Mucosa of gallbladder (tissue), 1 donor: ENCODE measurements at places on chromosomes 3 and 15. TPM values are rescaled to one million over a fixed set of nuclear protein-coding genes. Genes with fewer than 3 reads are reported as not detected.
A peak's percentile ranks its signal among the peaks of the same experiment; 100 is the strongest.

GRCh38 chr3:178505832-178506231 is 30.4 kb upstream of the KCNMB2 start:
- DNase-seq, result no peak

DNA sequence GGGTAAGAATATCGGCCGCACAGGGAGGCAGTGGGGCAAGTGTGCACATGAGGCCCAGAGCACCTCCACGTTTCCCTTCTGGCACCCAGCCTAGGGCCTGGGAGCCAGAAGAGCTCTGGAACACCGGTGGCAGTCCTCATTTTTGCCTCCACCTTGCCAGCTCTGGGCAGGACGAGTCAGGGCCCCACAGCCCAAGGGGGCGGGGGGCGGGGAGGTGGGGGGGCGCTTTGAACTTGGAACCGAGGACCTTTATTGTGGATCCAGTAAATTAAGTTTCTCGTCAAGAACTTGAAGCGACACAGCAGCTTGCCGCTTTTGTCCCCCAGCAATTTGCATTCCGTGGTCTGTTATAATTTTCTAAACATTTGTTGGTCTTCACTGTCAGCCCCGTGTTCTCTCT is 66.8 kb downstream of the SLC6A11 start:
- DNase-seq, result no peak

- peak; percentile 34 for DNase-seq
Measured at GRCh38 chr15:65421360-65422215, 1.2 kb downstream of the IGDCC4 start.

Gene KNG1
- 0.43 TPM for total RNA-seq

Gene TM4SF4
- 6,086 TPM for total RNA-seq

DNA sequence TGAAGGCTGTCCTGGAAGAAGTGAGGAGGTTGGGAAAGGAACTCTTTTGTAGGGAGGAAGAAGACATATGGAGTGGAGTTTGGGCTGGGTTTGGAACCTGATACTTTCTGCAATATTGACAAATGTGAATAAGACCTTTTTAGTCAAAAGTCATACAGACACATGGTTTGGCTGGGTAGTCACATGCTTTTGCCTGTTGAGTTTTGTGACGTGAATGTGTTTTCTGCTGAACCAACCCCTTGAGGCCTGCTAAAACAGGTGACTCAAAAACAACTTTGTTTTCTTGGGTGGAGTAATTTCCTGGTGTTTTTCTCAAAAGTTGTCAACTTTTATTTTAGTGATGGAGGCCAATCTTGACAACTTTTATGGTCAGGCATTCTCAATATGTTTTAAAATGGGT is 39.4 kb upstream of the CCR4 start:
- DNase-seq, result no peak

Gene PLAAT1
- total RNA-seq, result 0.58 TPM

GRCh38 chr3:55775366-55776154 is 288.5 kb upstream of the WNT5A start:
- DNase-seq, result no peak

DNA sequence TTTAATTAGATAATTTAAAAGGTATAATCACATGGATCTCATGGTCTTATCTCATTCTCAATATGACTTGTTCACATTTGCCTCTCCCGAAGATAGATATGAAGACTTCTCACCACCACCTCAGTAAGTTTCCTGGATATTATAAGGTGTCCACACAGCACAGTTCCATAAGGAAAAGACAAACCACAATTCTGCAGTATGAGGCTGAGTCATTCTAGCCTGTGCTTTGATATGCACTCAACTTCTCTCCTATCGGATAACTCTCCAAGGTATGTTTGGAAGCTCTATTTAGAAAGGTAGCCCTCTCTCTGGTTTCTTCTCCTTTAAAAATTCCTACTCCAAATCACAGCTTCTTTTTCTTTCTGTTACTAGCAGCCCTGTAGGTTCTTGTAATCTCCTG is 612.8 kb downstream of the ZPLD1 start:
- no peak for DNase-seq

- no peak for DNase-seq
Measured at GRCh38 chr3:76532158-76532822, 507.6 kb upstream of the ROBO2 start.

DNA sequence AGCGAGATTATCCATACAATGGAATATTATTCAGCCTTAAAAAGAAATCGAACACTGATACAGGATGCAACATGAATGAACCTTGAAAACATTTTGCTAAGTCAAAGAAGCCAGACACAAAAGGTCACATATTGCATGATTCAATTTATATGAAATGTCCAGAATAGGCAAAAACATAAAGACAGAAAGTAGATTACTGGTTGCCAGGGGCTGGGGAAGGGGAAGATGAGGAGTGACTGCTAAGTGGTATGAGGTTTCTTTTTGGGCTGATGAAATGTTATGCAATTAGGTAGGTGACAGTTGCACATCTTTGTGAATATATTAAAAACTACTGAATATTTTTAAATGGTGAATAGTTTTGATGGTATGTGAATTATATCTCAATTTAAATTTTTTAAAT is 38.3 kb downstream of the LRRFIP2 start:
- no peak for DNase-seq
